CD4-positive, CD25-positive, alpha-beta regulatory T cell (primary cell): ENCODE measurements at places on chromosomes 12 and 14.

- no peak for DNase-seq
Measured at GRCh38 chr14:23670481-23670880, 34.3 kb downstream of the DHRS2 start.

GRCh38 chr12:19998411-19998810 is 369.9 kb upstream of the PDE3A start:
- DNase-seq, result no peak

DNA sequence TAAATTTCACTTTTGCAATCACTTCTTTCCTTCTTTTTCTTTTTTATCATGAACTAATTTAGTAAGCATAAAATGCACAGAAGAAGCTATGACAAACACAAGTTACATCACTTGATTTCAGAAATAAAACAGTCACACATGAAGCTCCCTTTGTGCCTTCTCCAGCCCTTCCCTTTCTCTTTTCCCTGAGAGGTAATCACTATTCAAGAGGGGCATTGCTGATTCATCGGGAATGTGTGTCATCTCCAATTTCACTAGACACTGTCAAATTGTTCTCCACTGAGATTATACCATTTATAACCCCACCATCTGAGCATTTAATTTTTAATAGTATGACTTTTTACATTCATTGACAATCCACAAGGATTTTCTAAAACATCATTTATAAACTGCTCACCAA is 91.6 kb upstream of the PTPRQ start:
- no peak for DNase-seq

- DNase-seq, result no peak
Measured at GRCh38 chr12:124705545-124706138, 138.2 kb upstream of the NCOR2 start.

DNA sequence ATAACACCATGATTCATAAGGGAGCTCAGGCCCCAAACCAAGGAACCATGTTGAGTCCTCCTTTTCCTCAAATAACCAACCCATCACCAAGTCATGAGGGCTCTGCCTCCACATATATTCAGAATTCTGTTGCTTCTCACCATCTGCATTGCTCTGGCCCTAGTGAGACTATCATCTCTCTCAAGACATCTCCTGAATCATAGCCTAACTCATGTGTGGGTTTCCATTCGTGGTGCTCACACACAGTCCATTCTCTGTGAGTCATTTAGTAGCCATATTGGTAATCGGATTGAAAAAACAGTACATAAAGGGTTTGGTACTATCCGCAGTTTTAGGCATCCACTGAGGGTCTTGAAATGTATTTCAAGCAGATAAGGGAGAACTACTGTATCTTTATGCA is 5.1 kb upstream of the SLC38A2 start:
- no peak for DNase-seq

DNA sequence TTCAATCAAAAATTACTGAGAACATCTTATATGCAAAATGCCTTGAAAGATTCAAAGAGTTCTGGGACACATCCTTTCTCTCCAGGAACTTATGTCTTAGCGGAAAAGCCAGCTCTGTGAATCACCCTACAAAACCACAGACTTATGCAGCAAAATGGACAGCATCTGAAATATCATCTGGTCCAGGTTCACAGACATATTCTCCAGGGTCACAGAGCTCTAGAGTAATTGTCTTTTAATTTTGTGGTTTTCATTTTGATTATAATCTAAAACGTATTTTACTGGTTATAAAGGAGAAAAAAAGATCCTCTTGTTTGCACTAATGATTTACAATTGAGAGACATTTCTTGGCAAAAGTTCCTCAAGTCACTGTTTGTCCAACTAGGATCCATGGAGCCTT is 246.2 kb downstream of the MSRB3 start:
- DNase-seq, result no peak

- DNase-seq, result no peak
Measured at GRCh38 chr14:101098641-101099040, 195.1 kb upstream of the RTL1 start.

GRCh38 chr12:116520801-116521471 is 38.2 kb upstream of the MAP1LC3B2 start:
- DNase-seq, result peak; percentile 40

- DNase-seq, result peak; percentile 35
Measured at GRCh38 chr12:113154351-113154973, 4.9 kb downstream of the CFAP73 start.

DNA sequence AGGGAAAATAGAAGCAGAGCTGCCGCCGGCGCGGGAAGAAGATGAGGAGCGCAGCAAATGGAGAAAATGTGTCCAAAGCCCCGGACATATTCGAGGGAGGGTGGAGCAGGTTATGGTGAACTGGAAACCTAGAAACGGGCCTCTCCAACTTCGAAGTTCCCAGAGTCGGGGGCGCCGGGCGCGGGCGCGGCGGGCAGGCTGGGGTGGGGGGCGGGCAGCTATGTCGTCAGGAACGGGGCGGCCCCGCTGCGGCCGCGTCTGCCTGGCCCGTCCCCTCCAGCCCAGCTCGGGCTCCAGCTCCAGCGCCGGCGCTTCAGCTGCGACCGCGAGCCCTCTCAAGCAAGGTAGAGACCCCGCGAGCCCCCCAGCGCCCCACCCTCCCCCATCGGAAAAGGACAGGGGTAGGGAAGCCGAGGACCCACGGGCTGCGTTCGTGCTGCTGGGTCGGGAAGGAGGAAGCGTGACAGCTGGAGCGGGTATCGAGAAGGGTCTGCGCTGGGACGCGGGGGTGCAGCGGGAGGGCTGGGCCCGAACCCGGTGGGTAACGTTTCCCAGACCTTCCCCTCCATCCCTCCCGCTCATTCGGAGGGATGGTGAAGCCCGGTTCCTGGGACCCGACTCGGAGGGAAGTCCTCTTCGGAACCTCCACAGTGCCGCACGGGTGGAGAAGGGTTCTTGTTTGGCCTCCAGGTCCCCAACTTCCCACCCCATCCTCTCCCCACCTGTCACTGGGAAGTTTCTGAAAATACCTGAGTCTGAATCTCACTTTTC is 1.0 kb downstream of the DGKA start:
- peak; percentile 19 for DNase-seq

GRCh38 chr12:88237954-88238353 is 95.8 kb downstream of the TMTC3 start:
- DNase-seq, result no peak

DNA sequence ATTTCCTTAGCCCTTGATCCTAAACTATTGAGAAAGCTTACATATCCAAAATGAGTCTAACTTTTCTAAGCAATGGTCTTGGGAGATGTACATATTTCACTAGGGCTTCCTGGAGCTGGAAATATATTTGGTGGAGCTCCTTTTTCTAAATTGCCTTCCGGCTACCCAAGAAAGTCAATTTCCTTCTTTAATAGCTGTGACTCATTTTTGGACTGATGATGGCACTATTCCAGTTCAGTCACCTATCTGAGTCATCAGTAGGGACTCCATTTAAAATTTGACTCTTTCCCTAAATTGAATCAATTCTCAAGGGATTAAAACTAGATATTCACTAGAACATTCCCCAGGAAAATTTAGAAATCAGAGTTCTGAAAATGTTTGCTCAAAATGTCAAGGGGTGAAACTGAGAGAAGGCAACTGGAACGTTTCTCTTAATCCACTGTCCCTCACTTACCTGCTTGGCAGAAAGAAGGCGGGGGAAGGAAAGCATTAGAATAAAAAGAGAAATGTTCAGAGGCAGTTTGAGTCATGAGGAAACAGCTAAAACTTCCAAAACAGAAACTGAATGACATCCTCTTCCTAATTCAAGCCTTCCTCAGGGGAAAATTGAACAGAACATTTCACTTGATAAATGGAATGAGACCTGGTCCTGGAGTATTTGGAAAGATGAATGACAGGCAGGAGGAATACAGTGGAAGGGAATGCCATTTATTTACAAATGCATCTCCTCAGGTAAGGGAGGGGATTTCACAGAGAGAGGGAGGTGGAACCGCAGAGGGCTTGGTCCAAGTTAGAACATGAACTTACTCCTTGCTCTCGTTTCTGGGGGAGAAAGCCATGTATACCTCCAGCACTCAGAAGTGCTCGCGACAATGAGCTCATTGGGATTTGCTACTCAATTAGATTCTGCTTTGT is 91.2 kb downstream of the RGS6 start:
- DNase-seq, result no peak

DNA sequence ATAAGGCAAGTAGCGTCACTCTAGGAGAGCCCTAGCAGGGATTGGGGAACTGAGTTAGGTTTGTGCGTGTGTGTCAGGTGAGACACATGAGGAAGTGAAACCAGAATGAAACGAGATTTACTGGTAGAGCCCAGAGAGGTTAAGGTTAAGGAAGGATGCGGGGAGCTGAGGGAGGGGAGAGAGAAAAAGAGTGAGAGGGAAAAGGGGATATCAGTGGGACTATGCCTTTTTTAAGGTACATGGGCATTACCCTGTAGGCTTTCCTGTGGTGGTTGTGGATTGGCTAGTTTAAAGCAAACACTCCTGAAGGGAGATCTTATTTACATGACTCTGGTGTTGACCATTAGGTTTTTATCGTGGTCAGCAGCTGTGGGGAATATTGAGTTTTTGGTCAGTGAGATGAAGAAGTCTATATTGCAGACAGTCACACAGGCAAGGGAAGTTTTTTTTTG is 13.9 kb downstream of the ZDHHC17 start:
- no peak for DNase-seq

GRCh38 chr14:93527203-93527607 is 96.5 kb downstream of the UNC79 start:
- no peak for DNase-seq

DNA sequence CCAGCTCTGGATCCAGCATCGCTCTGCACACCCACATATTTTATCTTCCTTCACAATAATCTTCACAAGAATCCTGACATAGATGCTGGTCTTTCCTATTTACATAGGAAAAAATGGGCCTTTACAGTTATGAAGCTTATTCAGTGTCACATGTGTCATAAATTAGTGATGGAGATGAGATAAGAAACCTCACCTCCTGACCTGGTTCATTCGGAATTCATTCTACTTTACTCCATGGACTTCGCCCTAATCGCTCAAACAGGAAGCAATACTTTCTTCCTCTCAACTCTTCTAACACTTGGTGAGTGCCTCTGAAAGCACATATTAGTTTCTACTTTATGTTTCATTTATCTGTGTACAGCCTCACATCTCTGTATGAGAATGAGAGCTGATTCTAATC is 12.0 kb upstream of the SINHCAF start:
- no peak for DNase-seq

DNA sequence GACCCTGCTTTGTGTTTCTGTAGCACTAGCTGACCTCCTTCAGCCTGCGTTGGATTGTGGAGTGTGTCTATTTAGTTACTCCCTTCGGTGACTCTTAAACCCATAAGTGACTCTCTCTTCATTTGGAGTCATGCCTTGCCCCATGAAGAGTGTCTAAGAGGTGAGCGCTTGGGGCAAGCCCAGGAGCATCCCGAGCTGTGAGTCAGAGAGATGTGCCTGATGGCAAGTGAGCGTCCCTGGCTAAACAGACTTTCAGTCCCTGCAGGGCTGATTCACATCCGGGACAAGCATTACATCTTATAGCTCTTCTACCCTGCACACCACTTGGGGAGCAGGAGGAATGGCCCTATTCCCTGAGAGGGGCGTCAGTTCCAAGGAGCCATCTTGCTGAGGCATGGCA is 24.3 kb upstream of the ATF1 start:
- no peak for DNase-seq

DNA sequence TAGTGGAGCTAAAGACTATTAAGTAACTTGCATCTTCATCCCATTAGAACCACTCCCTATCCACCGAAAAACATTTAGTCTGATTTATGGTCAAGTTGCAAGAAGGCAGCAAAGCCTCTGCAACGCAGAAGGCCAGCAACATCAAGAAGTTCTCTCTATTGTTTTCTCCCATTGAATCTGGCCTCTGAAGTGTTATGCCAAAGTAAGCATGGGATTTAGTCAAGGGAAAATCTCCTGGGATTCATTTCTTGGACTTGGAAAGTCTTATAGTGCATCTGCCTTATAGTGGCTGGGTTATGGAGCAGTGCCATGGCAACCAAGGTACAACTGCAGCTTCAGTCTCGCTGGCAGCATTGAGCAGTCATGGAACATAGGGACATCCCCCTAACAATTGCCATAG is 87.7 kb upstream of the KRR1 start:
- DNase-seq, result no peak

GRCh38 chr12:44029194-44029593 is 193.3 kb downstream of the TMEM117 start:
- no peak for DNase-seq

DNA sequence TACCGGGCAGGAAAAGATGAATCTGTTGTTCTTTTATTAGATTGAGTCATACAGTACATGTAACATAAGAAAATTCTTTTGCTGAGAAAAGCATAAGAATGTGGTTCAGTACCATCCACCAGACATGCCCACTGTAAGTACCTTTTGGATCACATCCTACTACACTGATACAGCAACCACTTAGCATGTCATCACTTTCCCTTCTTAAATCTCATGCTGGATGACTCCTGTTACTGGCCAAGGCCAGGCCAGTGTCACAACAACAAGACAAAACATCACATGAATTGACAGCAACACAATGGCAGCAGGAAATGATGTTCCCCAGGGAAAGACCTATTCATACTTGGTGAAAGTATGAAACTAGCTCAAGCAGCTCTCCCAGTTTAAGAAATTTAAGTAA is 46.4 kb downstream of the STXBP6 start:
- DNase-seq, result no peak

DNA sequence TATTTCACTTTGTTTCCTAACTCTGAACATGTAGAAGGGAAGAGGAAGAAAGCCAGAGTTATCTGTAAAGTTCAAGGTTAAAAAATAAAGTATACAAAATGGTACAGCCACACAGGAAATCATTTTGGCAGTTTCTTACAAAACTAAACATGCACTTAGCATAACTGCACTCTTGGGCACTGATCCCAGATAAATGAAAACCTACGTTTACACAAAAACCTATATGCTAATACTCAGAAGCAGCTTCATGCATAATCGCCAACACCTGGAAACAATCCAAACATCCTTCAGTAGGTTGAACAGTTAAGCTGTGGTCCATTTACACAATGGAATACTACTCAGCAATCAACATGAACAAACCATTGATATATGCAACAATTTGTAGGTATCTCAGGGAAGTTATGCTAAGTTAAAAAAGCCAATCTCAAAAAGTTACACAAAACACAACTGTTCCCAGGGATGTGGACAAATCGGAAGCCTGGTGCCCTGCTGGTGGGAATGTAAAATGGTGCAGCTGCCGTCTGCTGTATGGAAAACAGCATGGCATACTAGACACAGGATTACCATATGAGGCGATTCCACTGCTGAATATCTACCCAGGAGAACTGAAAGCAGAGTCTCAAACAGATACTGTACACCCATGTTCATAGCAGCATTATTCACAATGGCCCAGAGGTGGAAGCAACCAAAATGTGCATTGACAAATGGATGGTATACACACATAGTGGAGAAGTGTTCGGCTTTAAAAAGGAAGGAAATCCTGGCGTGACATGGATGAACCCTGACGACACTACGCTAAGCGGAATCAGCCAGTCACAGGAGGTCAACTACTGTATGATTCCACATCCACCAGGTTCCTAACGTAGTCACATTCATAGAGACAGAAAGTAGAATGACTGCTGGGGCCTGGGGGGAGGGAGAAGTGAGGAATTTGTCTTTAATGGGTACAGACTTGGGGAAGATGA is 37.7 kb downstream of the NRDE2 start:
- DNase-seq, result no peak

DNA sequence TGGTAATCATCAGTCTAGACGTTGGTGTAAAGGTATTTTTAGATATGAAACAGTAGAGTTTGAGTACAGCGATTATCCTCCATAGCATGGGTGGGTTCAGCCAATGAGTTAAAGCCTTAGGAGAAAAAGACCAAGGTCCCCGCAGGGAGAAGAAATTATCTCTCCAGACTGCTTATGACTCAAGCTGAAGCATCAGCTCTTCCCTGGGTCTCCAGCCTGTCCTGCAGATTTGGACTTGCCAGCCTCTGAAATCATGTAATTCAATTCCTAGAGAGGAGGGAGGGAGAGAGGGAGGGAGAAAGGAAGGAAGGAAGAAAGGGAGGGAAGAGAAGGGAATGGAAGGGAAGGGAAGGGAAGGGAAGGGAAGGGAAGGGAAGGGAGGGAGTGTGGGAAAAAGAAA is 12.0 kb upstream of the DTX1 start:
- DNase-seq, result no peak
